ENCODE measurements at places on chromosomes 3 and 15. TPM values are rescaled to one million over a fixed set of nuclear protein-coding genes. Genes with fewer than 3 reads are reported as not detected.

KCNAB1 gene
- total RNA-seq, result 1.9 TPM

DNA sequence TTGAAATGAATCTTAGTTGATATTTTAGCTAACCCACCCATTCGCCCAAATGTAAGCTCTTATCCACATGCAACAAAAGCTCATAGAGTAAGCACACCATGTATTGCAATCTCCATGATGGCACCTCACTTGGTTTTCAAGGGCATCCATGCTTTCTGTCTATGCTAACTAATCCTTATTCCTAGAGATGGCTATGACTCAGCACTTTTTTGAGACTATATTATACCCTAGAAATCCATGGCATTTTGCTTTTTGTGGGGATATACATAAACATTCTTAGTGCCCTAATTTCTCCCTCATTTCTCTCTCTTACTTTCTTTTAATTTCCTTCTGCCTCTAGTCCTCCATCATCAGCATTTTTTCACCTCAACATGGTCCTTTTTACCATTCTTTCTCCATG, 168.5 kb upstream of the STT3B start:
- no peaks in the 10 kb centered on the region for H3K4me1 ChIP-seq
- no peak overlapping the region for H3K4me3 ChIP-seq
- H3K27ac ChIP-seq, result no peak overlapping the region
- no peaks in the 10 kb centered on the region for H3K36me3 ChIP-seq

SCN5A gene
- total RNA-seq, result 0.18 TPM

- peaks cover 43% of the 10 kb centered on the region for H3K4me1 ChIP-seq
- no peaks in the 10 kb centered on the region for H3K36me3 ChIP-seq
- H3K27ac ChIP-seq, result no peak overlapping the region
- H3K4me3 ChIP-seq, result no peak overlapping the region
Observed at GRCh38 chr3:132220986-132221385, 96.2 kb upstream of the ACP3 start.

DNA sequence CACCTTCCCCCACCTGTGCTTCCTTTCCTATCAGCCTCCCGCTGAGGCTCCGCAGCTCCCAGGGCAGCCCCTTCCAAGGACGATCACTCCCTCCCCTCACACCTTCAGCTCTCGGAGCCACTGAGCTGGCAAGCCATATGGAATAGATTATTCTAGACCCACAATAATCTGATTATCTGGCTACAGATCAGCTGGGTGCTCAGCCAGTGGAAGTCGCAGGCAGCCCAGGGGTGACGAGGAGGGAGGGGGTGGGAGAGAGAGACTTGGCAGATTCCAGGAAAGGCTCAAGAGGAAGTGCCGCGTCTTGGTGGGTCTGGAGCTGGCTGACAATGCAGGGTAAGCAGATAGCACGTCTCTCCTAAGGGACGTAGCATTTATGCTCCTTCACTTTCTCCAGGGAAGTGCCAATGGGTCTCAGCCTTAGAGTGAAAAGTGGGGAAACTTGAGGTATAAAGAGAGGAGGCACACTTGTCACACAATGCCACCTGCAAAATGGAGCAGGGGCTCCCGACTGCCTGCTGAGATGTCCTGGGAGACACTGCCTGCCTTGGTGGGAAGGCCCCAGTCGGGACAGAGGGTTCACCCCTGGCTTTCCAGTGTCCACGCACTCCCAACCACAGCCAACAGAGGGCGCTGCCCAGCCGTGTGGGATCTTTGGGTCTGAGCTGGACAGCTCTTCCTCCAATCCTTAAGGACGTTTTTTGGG, 9.4 kb upstream of the MESP1 start:
- no peaks in the 10 kb centered on the region for H3K27me3 ChIP-seq
- no peaks in the 10 kb centered on the region for H3K36me3 ChIP-seq
- no peak overlapping the region for H3K4me3 ChIP-seq
- no peak overlapping the region for H3K27ac ChIP-seq
- peaks cover 5% of the 10 kb centered on the region for H3K4me1 ChIP-seq

DNA sequence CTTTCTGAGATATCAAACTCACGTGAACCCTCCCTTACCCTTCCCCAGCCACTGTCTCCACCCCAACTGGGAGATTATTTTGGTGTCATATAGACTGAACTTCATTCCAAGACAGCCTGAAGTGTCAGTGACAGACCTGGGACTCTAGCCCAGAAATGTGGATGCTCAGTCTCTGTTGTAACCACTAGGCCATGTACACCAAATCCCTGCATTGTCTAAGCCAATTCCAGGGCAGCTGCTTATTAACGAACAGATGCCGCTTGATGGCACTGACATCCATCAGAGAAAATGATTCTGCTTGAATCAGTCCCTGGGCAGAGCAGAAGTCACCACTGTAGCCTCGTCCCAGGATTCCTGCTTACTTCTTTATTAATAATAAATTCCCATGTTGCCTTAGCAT, 305.5 kb downstream of the GRM7 start:
- H3K27ac ChIP-seq, result no peak overlapping the region
- no peak overlapping the region for H3K4me3 ChIP-seq
- DNase-seq, result no peak

All from esophagus squamous epithelium (tissue), 5 donors.